ENCODE measurements at places on chromosomes 12 and 14. TPM values are rescaled to one million over a fixed set of nuclear protein-coding genes. Genes with fewer than 3 reads are reported as not detected.

Gene KLHL33
- not detected for total RNA-seq

Gene TEX22
- 0.15 TPM for total RNA-seq

Gene RPL10L
- total RNA-seq = not detected

Gene GLT1D1
- not detected for total RNA-seq

Gene SERPINA1
- total RNA-seq = not detected

Gene PIWIL1
- total RNA-seq = not detected

Gene MBIP
- total RNA-seq = 9.1 TPM

Gene CPM
- 34.2 TPM for total RNA-seq

Data from epithelial cell of umbilical artery (primary cell).